Sigmoid colon (tissue), 7 donors: ENCODE measurements at places on chromosomes 13 and 19.

- DNase-seq, result no peak
Observed at GRCh38 chr19:44648631-44649251, 5.0 kb downstream of the PVR start.

DNA sequence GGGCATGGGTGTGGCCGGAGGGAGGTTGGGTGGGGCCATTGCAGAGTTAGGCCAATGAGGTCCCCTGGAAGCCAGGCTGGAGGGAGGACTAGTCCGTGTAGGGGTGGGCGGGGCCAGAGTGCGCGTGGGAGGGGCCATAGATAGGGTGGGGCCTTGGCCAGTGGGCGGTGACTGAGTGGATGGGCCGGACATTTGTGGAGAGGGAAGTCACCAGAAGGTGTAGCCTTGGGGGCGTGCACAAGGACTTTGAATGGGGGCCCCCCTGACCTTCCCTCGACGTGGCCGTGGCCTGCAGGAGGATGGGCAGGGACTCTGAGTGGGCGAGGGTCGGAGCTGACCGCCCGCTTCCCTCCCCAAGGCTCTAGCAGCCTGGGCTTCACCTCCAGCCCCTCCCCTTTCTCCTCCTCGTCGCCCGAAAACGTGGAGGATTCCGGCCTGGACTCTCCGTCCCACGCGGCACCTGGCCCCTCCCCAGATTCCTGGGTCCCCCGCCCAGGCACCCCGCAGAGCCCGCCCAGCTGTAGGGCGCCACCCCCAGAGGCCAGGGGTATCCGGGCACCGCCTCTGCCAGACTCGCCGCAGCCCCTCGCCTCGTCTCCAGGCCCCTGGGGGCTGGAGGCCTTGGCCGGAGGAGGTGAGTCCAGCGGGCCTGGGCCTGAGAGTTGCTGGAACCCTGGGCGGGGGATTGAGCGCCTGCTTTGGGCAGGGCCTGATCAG is 16.5 kb upstream of the B3GNT3 start:
- no peak for DNase-seq

DNA sequence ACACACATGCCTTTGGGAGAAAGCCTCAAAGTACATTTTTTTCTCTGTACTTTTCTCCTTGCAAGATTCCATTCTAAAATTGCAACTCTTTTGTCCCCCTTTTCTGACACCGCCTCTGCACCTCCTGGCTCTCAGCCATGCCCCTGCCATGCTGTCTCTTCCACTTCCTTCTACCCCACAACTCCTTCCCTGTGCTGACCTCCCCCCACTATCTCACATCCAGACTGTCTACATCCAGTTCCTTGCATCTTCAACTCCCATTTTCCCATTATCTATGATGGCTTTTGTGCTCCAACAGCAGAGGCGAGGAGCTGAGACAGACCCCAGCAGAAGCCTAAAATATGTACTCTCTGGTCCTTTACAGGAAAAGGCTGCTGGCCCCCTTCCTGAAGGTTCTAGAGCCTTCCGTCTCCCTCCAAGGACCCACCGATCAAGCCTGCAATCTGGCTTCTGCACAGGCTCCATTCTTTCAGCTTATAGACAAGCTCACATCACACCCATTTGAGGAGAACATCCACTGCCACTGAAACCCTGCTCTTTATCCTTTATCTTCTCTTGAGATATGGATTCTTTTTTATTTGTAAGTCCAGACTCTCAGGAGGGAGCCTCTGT is 50.2 kb downstream of the RFX2 start:
- DNase-seq, result no peak

GRCh38 chr19:40469011-40469410 is 2.2 kb downstream of the SPTBN4 start:
- no peak for DNase-seq

DNA sequence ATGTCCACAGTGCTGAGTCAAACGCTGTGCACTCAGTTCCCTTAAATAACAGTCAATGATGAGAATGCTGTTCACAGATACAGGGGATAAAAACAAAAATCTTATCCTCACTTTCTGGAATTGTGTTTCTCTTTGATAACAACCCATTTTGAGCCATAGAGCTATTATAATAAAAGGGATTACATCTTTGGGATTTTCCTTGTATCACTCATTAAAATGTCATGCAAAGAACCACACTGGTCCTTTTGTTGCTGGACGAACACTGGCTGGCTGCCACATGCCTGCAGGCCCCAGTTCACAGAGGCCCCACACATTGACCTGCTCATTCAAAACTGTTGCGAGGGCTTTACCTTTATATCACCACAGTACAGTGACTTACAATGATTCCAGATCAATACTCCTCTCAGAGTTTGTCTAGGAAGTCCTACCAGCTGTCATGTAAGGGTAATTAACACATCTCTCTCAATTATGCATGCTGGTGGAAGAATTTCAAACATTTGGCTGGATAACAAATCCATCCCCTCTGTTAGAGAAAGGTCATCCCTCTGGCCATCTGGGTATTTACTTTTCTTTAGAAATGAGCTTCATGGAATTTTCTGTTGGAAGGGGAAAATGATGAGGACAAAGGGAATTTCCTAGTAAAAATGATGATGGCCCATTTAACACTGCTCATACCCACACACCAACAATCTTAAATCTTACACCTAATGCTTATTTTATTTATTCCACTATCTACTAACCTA is 85.9 kb downstream of the MBNL2 start:
- no peak for DNase-seq

GRCh38 chr19:28196961-28197360 is 1016.0 kb downstream of the UQCRFS1 start:
- no peak for DNase-seq

- no peak for DNase-seq
Observed at GRCh38 chr19:1206864-1207450, 1.4 kb downstream of the STK11 start.

GRCh38 chr19:39187552-39187943 is 9.2 kb upstream of the NCCRP1 start:
- DNase-seq, result no peak

DNA sequence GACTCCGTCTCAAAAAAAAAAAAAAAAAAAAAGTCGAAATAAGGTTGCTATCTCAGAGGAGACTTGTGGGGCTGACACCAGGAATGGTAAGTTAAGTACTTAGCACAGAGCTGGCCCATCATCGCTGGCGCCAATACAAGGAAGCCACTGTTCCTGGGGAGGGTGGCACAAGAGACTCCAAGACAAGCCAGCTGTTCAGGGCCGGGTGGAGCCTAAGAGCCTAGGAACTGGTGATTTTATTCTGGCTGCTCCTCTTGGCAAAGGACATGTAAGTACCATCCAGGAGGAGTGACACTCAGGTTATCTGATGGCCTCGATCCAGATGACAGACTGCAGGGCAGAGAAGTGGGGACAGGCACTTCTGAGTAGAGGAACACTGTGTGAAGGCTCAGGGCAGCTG is 3.8 kb downstream of the ELOF1 start:
- no peak for DNase-seq

DNA sequence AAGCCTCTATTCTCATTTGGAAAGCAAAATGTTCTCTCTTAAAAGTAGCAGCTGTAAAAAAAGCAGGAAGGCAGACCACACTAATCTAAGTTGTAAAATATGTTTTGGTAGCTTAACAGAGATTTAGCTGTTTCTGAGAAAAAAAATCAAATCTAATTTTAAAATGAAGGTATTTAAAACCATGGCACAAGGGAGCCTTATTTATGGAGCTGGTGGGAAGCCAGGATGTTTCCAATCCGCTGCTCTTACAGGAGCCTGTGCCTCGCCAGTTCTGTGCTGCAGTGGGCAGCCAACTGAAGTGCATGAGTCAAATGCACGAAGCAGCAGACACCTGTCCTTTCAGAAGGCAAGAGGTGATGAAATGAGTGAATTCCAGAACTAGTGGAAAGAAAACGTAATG is 28.2 kb downstream of the GPC6 start:
- DNase-seq, result no peak
